ENCODE measurements at places on chromosomes 7 and 10. TPM values are rescaled to one million over a fixed set of nuclear protein-coding genes. Genes with fewer than 3 reads are reported as not detected.

- no peak for DNase-seq
- H3K27ac ChIP-seq, result no peak overlapping the region
- no peaks in the 10 kb centered on the region for H3K36me3 ChIP-seq
- H3K4me3 ChIP-seq, result no peak overlapping the region
- H3K27me3 ChIP-seq, result no peaks in the 10 kb centered on the region
Observed at GRCh38 chr7:74309181-74309580, 20.0 kb downstream of the CLIP2 start.

- no peak overlapping the region for H3K27ac ChIP-seq
- no peak overlapping the region for H3K4me3 ChIP-seq
- no peak for DNase-seq
Observed at GRCh38 chr10:124229201-124229988, 136.0 kb upstream of the CHST15 start.

The ENO4 gene
- total RNA-seq, result 0.22 TPM

GRCh38 chr7:83643739-83644138 is 5.2 kb downstream of the SEMA3E start:
- no peaks in the 10 kb centered on the region for H3K27me3 ChIP-seq
- no peak overlapping the region for H3K4me3 ChIP-seq
- H3K36me3 ChIP-seq, result no peaks in the 10 kb centered on the region
- no peak for DNase-seq
- H3K4me1 ChIP-seq, result no peaks in the 10 kb centered on the region
- no peak overlapping the region for H3K27ac ChIP-seq

The TBX20 gene
- not detected for total RNA-seq

DNA sequence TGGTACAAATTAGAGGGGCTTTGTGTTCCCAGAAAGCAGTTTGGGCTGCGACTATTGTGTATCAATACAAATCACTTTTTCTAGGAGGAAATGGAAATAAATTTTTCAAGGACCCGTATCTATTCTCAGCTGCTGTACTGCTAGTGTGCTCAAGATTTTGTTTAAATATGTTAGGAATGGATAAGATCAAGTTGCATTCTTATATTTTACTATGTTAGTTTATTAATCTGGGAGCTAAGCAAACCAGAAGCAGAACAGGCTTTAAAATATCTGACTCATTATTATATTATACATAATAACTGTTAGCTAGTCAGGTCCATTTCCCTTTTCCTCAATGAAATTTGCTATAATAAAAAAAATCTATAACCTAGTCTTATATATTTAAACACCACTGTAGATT is 11.1 kb upstream of the GLCCI1 start:
- no peak overlapping the region for H3K27ac ChIP-seq
- H3K36me3 ChIP-seq, result no peaks in the 10 kb centered on the region
- H3K4me3 ChIP-seq, result no peak overlapping the region
- no peaks in the 10 kb centered on the region for H3K4me1 ChIP-seq
- no peaks in the 10 kb centered on the region for H3K27me3 ChIP-seq

DNA sequence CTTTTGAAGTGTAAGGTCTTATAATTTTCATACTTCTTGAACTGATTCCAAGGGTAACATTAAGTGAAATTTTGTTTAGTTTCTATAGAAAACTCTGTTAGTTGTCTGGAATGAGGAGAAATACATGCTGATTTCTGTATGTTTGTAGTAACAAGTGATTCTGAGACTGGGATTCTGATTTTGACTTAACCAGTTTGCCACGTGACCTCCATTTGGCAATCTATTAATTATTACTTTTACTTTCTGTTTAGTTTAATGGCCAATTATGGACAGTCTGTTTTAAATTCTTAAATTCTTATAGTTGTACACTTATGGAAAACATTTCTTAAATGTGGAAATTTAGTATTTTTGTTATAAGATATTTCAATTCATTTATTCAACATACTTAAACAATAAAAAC is 163.1 kb downstream of the ADK start:
- no peak overlapping the region for H3K27ac ChIP-seq
- H3K4me1 ChIP-seq, result no peaks in the 10 kb centered on the region
- no peaks in the 10 kb centered on the region for H3K27me3 ChIP-seq
- no peak for DNase-seq
- no peak overlapping the region for H3K4me3 ChIP-seq

DNA sequence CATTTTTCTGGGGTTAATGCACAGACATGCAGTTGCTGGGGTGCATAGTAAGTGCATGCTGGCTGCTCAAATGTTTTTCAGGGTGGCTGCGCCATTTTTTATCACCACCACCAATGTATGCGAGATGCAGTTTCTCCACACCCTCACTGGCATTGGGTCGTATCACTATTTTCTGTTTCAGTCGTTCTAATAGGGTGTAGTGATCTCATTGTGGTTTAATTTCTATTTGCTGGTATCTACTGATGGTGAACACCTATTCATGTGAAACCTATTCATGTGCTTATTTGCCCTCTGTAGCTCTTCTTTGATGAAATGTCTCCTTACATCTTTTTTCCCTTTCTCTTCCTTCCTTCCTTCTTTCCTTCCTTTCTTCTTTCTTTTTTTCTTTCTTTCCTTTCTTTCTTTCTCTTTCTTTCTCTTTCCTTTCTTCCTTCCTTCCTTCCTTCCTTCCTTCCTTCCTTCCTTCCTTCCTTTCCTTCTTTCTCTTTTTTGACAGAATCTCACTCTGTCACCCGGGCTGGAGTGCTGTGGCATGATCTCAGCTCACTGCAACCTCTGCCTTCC is 84.3 kb downstream of the ELFN1 start:
- DNase-seq, result no peak
- no peaks in the 10 kb centered on the region for H3K36me3 ChIP-seq
- H3K4me3 ChIP-seq, result no peak overlapping the region
- peaks cover 3% of the 10 kb centered on the region for H3K27me3 ChIP-seq
- peaks cover 12% of the 10 kb centered on the region for H3K4me1 ChIP-seq

- H3K4me3 ChIP-seq, result no peak overlapping the region
- H3K27me3 ChIP-seq, result no peaks in the 10 kb centered on the region
- no peaks in the 10 kb centered on the region for H3K4me1 ChIP-seq
Observed at GRCh38 chr7:13727751-13728150, 261.7 kb downstream of the ETV1 start.

- H3K36me3 ChIP-seq, result no peaks in the 10 kb centered on the region
- H3K27me3 ChIP-seq, result no peaks in the 10 kb centered on the region
- no peak overlapping the region for H3K4me3 ChIP-seq
- H3K27ac ChIP-seq, result no peak overlapping the region
Observed at GRCh38 chr7:106568680-106569499, 92.1 kb downstream of the CCDC71L start.

GRCh38 chr7:140625908-140626868 is 14.4 kb downstream of the DENND2A start:
- H3K27me3 ChIP-seq, result no peaks in the 10 kb centered on the region
- no peaks in the 10 kb centered on the region for H3K36me3 ChIP-seq
- H3K27ac ChIP-seq, result no peak overlapping the region

DNA sequence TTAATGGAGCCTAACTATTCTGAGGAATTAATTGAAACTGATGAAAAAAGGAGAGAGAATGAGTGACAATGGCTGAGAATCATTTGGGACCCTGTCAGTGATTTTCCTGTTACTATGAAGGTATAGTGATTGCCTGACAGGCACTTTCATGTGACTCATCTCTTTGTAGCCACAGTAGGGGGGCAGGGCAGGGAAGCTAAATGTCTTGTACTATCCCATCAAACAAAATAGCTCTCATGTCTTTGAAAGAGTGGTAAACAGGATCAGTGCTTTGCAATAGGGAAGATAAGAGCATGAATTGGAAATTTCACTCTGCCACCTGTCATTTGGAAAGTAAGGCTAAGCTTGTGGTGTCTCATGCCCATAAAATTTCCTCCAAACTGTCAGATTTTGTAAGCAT is 94.5 kb upstream of the GSDME start:
- no peak overlapping the region for H3K4me3 ChIP-seq
- no peaks in the 10 kb centered on the region for H3K27me3 ChIP-seq
- no peak for DNase-seq
- H3K36me3 ChIP-seq, result peaks cover 6% of the 10 kb centered on the region

DNA sequence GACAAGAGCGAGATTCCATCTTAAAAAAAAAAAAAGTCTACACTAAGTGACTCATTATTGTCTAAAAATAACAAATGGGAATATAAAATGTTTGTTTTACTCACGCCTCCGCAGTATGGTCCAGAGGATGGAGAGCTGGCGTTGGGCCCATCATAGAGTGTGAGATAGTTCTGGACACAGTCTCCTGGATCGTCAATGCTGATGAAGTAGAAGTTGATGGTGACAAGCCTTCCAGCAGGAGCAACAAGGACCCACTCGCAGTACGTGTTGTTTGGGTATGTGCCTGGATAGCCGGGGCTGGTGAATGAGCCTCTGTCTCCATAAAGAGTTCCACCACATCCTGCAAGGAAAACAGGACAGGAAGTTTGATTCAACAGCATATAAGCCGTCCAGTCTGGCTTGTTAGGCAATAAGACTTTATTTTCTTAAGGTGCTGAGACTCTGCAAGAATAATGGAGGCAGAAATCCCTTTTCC is 11.5 kb upstream of the RSU1 start:
- no peaks in the 10 kb centered on the region for H3K36me3 ChIP-seq
- no peak for DNase-seq
- H3K4me3 ChIP-seq, result no peak overlapping the region
- H3K27ac ChIP-seq, result no peak overlapping the region
- H3K4me1 ChIP-seq, result no peaks in the 10 kb centered on the region
- no peaks in the 10 kb centered on the region for H3K27me3 ChIP-seq

GRCh38 chr10:34507217-34507616 is 307.9 kb downstream of the PARD3 start:
- no peaks in the 10 kb centered on the region for H3K27me3 ChIP-seq
- H3K4me3 ChIP-seq, result no peak overlapping the region
- H3K36me3 ChIP-seq, result no peaks in the 10 kb centered on the region
- no peak for DNase-seq
- no peak overlapping the region for H3K27ac ChIP-seq
- peaks cover 15% of the 10 kb centered on the region for H3K4me1 ChIP-seq

GRCh38 chr10:32217216-32217615 is 129.7 kb downstream of the EPC1 start:
- no peaks in the 10 kb centered on the region for H3K36me3 ChIP-seq
- H3K27me3 ChIP-seq, result no peaks in the 10 kb centered on the region
- no peaks in the 10 kb centered on the region for H3K4me1 ChIP-seq
- DNase-seq, result no peak
- H3K4me3 ChIP-seq, result no peak overlapping the region
- H3K27ac ChIP-seq, result no peak overlapping the region

- H3K4me1 ChIP-seq, result no peaks in the 10 kb centered on the region
- H3K27me3 ChIP-seq, result no peaks in the 10 kb centered on the region
- H3K27ac ChIP-seq, result no peak overlapping the region
- H3K4me3 ChIP-seq, result no peak overlapping the region
Observed at GRCh38 chr7:45036796-45037195, 36.8 kb downstream of the CCM2 start.

The GRID1 gene
- total RNA-seq, result 5.6 TPM

- H3K4me1 ChIP-seq, result peaks cover 3% of the 10 kb centered on the region
- no peak for DNase-seq
- H3K4me3 ChIP-seq, result no peak overlapping the region
Observed at GRCh38 chr7:90605055-90605454, 8.9 kb downstream of the CDK14 start.

GRCh38 chr7:22252016-22252415 is 104.9 kb downstream of the RAPGEF5 start:
- no peaks in the 10 kb centered on the region for H3K27me3 ChIP-seq
- no peak for DNase-seq
- H3K36me3 ChIP-seq, result no peaks in the 10 kb centered on the region
- no peak overlapping the region for H3K27ac ChIP-seq

GRCh38 chr10:17196573-17196972 is 4.9 kb downstream of the TRDMT1 start:
- peaks cover 8% of the 10 kb centered on the region for H3K4me1 ChIP-seq
- no peak overlapping the region for H3K27ac ChIP-seq
- H3K4me3 ChIP-seq, result no peak overlapping the region
- no peak for DNase-seq
- H3K27me3 ChIP-seq, result no peaks in the 10 kb centered on the region
- no peaks in the 10 kb centered on the region for H3K36me3 ChIP-seq

- no peak overlapping the region for H3K27ac ChIP-seq
- H3K4me3 ChIP-seq, result no peak overlapping the region
- peaks cover 13% of the 10 kb centered on the region for H3K4me1 ChIP-seq
- H3K27me3 ChIP-seq, result no peaks in the 10 kb centered on the region
- no peaks in the 10 kb centered on the region for H3K36me3 ChIP-seq
Observed at GRCh38 chr7:150363370-150363769, 5.3 kb upstream of the REPIN1 start.

GRCh38 chr7:84022684-84023308 is 171.8 kb downstream of the SEMA3A start:
- H3K4me1 ChIP-seq, result peaks cover 29% of the 10 kb centered on the region
- peak overlapping the region; percentile 9 for H3K27ac ChIP-seq
- H3K27me3 ChIP-seq, result no peaks in the 10 kb centered on the region
- no peak overlapping the region for H3K4me3 ChIP-seq

The STEAP2 gene
- total RNA-seq, result 13.4 TPM

GRCh38 chr10:23754941-23755340 is 316.1 kb downstream of the OTUD1 start:
- no peak for DNase-seq
- H3K4me1 ChIP-seq, result no peaks in the 10 kb centered on the region
- no peak overlapping the region for H3K4me3 ChIP-seq
- H3K27me3 ChIP-seq, result no peaks in the 10 kb centered on the region

DNA sequence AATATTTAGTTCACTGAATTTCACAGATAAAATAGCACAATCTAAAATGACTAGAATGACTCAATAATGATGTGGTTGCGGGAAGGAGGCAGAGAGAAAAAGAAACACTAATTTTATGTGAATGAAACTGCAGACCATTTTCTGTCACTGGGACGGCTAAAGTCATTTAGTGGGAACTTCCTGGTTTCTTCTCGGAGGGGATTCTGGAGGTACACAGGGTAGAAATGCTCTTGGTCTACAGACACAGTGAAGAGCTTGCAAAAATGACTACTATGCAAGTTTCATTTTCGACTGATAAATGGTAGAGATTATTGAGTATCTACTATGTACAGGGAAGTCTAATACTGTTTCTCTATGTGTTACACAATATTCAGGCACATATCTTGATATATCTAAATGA is 63.5 kb upstream of the LRRN3 start:
- no peak overlapping the region for H3K27ac ChIP-seq
- no peak overlapping the region for H3K4me3 ChIP-seq
- H3K4me1 ChIP-seq, result no peaks in the 10 kb centered on the region
- no peak for DNase-seq
- H3K36me3 ChIP-seq, result no peaks in the 10 kb centered on the region

The GTF2IRD1 gene
- 34.5 TPM for total RNA-seq

GRCh38 chr10:329361-330099 is 194.3 kb downstream of the ZMYND11 start:
- no peaks in the 10 kb centered on the region for H3K27me3 ChIP-seq
- DNase-seq, result peak; percentile 79
- peak overlapping the region; percentile 59 for H3K27ac ChIP-seq
- peaks cover 24% of the 10 kb centered on the region for H3K4me1 ChIP-seq

The CRYGN gene
- total RNA-seq, result not detected

The GLI3 gene
- total RNA-seq, result 0.07 TPM

- H3K4me1 ChIP-seq, result no peaks in the 10 kb centered on the region
- H3K4me3 ChIP-seq, result no peak overlapping the region
- H3K36me3 ChIP-seq, result no peaks in the 10 kb centered on the region
- H3K27me3 ChIP-seq, result peaks cover 8% of the 10 kb centered on the region
- DNase-seq, result no peak
Observed at GRCh38 chr7:156545979-156546378, 94.6 kb upstream of the RNF32 start.

Measured in HCT116 (cell line).